Stimulated activated CD4-positive, alpha-beta T cell treated with anti-CD3 and anti-CD28 coated beads, TNF-alpha, amount 100 ng/mL, for 1 hour (primary cell): ENCODE measurements at places on chromosomes 11 and 22.

- no peak for DNase-seq
These were observed 147.5 kb downstream of the LARGE1 start for GRCh38 chr22:33772745-33773144.

- no peak for DNase-seq
These were observed 14.0 kb downstream of the NOX4 start for GRCh38 chr11:89477175-89477574.

DNA sequence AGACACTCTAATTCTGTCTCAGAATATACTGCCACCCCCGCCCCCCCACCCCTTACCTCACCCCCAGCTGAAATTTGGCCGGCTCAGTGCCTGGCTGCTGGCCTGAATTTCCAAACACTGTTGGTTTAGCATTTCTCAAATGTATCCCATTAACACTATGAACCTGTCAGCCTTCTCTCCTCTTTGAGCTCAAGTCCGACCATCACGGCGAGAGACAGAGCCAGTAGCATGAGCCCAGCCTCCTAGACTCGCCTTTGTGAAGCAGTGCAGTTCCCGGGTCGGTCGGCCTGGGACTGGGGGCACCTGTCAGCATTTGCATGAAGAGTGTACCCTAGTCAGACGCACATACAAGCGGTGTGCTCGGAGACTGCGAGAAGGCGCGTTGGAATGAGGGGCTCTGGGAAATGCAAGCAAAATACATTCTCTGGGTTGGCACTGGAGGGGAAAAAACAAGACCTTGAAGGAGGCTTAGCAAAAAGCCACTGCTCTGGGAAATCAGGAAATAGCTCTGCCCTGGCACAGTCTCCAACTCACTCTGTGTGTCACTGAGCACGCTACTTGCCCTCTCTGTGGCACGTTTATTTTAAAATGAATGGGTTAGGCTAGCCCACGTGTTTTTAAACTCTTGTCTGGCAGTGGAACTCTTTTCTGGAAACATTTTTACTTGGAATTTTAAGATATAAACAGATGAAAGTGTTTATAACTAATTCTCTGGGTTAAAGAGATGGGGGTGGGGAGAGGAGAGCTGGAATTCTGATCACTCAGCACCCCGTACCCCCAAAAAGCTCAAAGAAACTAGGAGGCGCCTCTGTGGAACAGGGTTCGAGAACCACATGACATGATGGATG lies 108.3 kb downstream of the TIMP3 start:
- DNase-seq: no peak

DNA sequence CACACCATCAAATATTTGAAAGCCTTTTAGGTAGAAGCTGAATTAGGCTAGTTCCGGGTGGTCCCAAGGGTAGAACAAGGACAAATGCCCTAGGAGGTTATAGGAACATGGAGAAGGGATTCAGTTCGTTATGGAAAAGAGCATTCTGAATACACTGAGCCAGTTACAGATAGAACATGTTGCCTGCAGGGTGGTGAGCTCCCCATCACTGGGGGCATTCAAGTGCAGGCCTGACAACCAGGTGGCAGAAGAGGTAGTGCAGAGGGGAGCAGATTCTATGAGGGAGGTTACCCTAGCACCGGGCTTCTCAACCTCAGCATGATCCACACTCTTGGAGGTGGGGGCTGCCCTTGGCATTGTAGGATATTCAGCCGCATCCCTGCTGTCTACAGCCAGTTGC lies 24.2 kb downstream of the LIF start:
- no peak for DNase-seq

DNA sequence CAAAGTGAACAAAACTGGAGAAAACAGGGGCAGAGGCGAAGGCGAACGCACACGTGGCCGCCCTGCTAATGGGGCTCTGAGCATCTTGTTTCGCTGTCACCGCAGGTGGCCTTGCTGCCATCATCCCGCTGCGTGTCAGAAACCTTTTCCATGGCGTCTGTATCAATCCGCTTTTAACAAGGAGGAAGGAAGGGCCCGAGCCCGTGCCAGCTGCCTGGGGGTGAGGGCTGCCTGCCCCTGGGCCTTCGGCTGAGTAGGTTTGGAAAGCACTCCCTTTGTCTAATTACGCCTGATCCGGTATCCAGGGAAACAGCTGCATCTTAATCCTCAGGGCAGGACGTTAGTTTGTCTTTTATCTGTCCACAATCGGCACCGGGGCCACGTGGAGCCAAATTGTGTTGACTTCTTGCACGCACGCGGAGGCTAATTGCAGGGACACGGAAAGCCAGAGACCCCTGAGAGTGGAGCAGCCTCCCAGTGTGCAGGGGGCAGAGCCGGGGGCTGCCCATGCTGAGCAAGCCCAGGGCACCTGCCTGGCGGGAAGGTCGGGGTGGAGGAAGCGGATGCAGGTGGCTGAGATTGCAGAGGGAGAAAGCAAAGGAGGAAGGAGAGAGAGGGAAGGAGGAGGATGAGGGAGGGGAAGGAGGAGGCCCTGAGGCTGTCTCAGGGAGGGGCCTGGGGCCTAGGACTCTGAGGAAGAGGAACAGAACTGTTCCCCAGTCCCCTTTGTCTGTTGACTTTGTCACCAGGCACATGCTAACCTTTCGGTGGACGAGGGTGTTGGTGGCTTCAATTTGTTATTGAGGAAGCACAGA lies 19.2 kb upstream of the TH start:
- no peak for DNase-seq

GRCh38 chr11:12840871-12841660 lies 166.8 kb downstream of the TEAD1 start:
- no peak for DNase-seq

- no peak for DNase-seq
These were observed 2.2 kb upstream of the TMEM216 start for GRCh38 chr11:61390161-61390560.

DNA sequence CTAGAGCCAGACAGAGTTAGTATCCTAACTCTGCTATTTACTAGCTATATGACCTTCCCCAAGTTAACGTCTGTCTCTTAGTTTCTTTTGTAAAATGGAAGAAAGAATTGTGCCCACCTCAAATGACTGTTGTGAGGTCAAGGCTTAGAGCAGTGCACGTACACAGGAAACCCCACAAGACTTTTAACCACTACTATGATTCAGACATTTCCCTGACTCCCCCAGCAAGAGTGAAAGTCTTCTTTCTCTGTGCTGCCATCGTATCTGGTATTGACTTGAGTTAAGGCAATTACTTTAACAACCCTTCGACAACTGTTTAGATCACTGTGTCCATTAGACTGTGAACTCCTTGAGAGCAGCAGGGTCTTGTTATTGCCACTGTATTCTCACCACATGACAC lies 2.6 kb upstream of the OR52W1 start:
- DNase-seq: no peak

GRCh38 chr11:103926990-103927389 lies 109.5 kb upstream of the DDI1 start:
- no peak for DNase-seq

DNA sequence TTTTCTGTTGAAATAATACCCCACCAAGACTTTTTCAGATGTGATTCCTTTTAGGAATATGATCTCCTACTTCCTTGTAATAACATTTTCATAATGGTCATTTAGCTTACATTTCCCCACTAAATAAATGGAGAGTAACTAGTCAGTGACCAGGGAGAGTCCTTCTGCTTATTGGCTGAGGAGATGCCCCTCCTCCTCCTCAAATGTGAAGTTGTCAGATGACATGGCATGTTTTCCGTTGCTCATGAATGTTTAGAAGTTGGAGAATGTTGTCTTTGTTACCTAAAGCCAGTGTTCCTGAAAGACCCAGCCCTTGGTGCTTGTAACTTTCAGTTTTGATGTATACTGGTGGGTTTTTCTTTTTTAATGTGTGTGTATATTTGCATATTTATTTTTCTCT lies 38.2 kb downstream of the CSRP3 start:
- no peak for DNase-seq

DNA sequence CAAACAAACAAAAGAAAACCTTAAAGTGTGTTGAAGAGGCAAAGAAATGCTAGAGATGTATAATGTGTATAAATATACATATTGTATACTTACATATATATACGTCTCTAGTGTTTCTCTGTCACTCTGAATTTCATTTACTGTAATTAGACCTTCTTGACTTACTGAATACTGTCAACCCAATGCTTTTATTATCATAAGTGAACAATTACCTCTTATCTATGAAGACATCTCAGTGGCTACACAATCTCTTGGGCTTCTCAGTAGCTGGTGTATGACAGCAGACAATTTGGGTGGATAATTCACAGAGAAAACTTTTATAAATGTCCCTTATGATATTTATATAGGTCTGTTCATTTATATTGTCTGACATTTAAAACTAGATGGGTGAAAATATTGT lies 664.1 kb upstream of the ANO3 start:
- no peak for DNase-seq

DNA sequence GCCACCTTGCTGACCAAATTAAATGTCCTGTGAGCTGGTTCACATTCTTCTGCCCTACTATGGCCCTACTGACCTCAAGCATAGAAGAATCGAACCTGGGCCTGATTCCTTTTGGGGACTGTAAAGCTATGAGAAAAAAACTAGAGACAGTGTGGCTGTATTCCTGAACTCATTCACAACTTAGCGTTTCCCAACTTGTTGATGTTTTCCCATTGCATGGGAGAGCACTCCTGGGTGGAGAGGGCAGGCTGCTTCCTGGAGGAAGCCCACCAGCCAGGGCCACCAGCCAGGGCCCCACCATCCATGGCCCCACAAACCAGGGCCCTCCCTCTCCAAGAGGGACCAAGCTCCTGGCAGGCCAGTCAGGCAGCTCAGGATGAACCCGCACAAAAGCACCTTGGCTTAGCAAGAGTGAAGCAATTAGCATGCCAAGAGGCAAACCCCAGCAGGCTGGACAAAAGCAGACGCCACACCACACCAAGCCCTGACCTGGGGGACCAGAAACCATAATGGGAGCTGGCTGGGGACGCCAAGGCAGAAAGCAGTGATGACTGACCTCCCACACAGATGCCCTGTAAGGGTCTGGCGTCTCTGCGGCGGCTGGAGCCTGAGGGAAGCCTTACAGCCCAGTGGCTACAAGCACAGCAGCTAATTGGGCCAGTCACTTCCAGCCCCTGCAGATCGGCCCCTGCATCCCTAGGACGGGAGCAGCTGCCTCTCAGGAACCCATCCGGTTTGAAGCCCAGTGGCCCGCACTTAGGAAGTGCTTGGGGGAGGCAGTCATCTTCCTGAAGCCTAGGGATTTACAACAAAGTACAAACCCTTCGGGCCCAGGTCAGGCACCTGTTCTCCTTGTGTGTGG lies 2.1 kb downstream of the CERK start:
- no peak for DNase-seq

DNA sequence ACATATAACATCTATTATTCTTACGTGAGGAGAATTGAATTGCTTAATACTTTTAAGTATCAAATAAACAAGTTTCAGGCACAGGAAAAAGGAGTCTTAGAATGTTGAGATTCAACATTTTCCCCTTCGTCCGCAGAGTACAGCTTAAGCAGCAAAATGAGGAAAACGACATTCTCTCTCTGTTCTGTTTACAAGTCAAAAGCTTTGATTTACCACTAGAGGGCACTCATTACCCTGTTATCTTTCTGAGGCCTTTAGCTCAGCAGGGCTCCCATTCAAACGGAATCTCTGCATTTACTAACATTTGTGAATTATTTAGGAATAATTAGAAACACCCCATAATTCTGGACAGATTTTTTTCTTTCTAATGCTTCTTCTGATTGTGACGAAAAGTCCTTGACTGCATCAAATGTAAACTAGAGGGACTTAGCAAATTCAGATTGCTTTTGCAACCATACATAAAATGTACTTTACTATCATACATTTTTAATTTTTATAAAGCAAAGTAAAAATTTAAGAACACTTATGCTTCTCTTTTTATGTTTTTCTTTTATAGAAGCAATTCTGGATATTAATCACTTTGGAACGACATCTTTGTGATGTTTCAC lies 75.0 kb downstream of the JRKL start:
- DNase-seq: no peak

- no peak for DNase-seq
These were observed 1.6 kb upstream of the SGSM3 start for GRCh38 chr22:40368836-40369235.

- DNase-seq: no peak
These were observed 13.3 kb upstream of the CD81 start for GRCh38 chr11:2363577-2364370.

- DNase-seq: no peak
These were observed 87.1 kb downstream of the CD44 start for GRCh38 chr11:35225946-35226520.

GRCh38 chr11:70854201-70854600 lies 398.2 kb downstream of the SHANK2 start:
- no peak for DNase-seq

DNA sequence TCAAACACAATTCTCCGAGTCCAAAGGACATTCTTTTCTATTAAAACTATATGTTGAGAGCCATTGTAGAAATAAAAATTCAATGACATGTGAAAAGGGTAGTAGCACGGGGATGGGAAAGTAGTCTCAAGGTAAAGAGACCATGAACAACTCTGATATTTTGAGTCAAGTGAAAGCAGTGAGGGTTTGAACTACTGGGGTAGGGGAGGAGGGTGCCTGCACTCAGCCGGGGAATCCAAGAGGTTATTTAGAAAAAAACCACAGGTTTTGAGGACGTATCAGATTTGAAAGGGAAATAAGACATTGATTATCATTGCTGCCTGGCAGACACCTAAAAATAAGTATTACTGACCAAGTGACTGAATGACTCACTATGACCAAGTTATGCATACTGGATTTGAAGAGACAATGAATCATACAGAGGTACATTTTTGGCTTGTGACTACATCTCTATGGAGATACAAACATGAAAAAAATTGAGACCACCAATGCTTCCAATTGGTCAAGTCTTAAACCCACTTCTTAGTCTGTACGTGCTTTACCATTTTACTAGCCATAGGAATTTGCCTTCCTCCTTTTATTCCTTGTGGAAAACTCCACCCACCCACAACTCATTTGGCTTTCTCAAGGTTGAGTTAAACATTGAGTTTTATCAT lies 2.2 kb upstream of the OR52H1 start:
- no peak for DNase-seq

DNA sequence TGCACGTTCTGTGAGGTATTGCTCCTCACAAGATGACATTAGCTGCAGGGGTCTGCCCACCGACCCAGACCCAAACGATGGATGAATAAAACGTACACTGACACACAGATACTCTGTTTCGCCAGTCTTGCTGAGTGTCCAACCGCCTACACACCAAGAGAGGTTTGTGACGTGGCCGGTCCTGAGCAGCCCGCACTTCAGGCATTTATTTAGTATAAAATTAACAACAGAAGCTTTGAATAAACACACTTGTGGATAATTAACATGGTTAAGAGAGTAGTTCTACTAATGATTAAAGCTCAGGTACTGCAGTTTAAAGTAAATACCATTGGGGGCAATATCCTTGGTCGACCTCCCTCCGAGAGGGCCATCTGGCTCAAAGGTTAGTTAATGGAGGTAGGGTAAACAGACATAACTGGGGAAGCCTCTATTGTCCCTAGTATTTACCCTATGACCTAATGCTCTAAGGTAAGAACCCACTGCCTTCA lies 75.7 kb downstream of the CCDC83 start:
- no peak for DNase-seq
